Camera-type eye (tissue), 1 donor: ENCODE measurements at places on chromosomes 1 and 21. TPM values are rescaled to one million over a fixed set of nuclear protein-coding genes. Genes with fewer than 3 reads are reported as not detected.

CCDC17 gene
- total RNA-seq = 0.93 TPM

CBS gene
- 11.1 TPM for total RNA-seq

FAM72B gene
- total RNA-seq = 3.7 TPM

C4BPA gene
- not detected for total RNA-seq

HJV gene
- total RNA-seq = 23.6 TPM
